ENCODE measurements at places on chromosomes 11 and 22.
A peak's percentile ranks its signal among the peaks of the same experiment; 100 is the strongest.

- no peak for DNase-seq
Measured at GRCh38 chr22:32469799-32470212, 4.8 kb upstream of the FBXO7 start.

DNA sequence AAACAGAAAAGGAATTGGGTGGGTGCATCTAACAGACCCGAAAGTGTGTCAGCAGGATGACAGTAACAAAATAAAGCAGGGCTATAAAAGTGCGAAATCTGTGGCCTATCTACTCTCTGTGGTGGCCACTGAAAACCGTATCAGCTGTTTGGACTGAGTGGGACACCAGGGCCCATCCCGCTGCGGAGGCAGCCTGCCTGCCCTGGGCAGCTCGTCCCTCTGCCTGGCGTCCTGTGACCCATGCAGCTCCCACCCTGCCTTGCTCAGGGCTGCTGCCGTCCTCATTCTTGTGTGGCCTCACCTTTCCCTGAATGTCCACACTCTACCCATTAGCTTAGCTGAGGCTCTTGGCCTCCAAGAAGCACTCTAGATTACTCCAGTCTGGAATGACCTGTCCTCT, 30.4 kb downstream of the CARS1 start:
- no peak for DNase-seq

GRCh38 chr11:83023410-83023809, 48.3 kb downstream of the RAB30 start:
- DNase-seq = no peak

GRCh38 chr11:117187799-117188481, 9.4 kb downstream of the SIDT2 start:
- no peak for DNase-seq

DNA sequence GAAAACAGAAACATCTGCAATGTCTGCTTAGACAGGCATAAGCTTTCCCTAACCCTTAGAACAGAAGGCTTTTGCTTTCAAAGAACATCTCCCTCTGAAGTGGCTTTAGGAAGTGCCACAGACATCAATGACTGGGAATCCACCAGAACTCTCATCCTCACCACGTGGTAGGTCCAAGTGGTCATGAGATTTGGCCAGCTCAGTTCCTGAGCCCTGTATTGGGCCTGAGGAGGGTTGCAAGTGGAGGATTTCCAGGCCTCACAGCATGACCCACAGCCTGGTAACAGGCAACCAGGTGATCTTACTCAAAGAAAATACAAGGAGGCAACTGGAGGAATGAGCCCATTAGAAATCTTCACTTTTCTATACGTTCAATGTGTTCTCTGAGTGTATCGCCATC, 1.6 kb downstream of the CASP1 start:
- DNase-seq = no peak

DNA sequence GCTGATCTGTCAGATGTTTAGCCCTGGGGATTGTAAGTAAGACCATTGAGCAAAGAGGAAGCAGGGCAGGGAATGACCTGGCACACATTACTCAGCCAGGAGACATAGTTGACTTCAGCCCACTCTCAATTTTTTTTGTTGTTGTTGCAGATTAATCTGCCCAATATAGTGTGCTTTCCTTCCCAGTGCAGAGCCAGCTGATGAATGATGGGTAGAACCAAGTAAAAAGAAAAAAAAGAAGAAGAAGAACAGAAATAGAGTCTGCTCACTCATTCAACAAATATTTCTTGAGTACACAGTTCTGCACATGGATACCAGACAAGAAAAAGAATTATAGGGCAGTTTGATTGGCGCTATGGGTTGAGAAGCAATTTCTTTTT, 292.7 kb downstream of the ETS1 start:
- no peak for DNase-seq

- DNase-seq = no peak
Measured at GRCh38 chr11:7300281-7300680, 48.6 kb downstream of the SYT9 start.

GRCh38 chr11:1628506-1629325, 859 bp upstream of the KRTAP5-5 start:
- peak; percentile 62 for DNase-seq

- DNase-seq = no peak
Measured at GRCh38 chr11:24356501-24356900, 140.4 kb upstream of the LUZP2 start.

GRCh38 chr11:65915101-65915820, 3.6 kb downstream of the C11orf68 start:
- DNase-seq = peak; percentile 36
